ENCODE measurements at places on chromosomes 3 and 15. TPM values are rescaled to one million over a fixed set of nuclear protein-coding genes. Genes with fewer than 3 reads are reported as not detected.

SLC25A36 gene
- total RNA-seq = 148 TPM

SENP8 gene
- total RNA-seq = 3.4 TPM

LINGO1 gene
- total RNA-seq = 0.11 TPM

ASB7 gene
- 14.9 TPM for total RNA-seq

C15orf39 gene
- total RNA-seq = 6.1 TPM

ARF4 gene
- total RNA-seq = 278 TPM

NR2F2 gene
- total RNA-seq = 1.7 TPM

LMAN1L gene
- not detected for total RNA-seq

SPINK8 gene
- not detected for total RNA-seq

GOLGA8Q gene
- 2.4 TPM for total RNA-seq

DUOX1 gene
- total RNA-seq = 0.13 TPM

MELTF gene
- 53.1 TPM for total RNA-seq

CPEB1 gene
- 36.4 TPM for total RNA-seq

VIPR1 gene
- total RNA-seq = not detected

NSMCE3 gene
- 10.4 TPM for total RNA-seq

CTXN2 gene
- not detected for total RNA-seq

GOLIM4 gene
- total RNA-seq = 59.2 TPM

ZDHHC3 gene
- total RNA-seq = 72.1 TPM

MYO5C gene
- 1.2 TPM for total RNA-seq

DNAH12 gene
- 0.13 TPM for total RNA-seq

CHRD gene
- total RNA-seq = 1.7 TPM

RNU5B-1 gene
- not detected for total RNA-seq

ZCWPW2 gene
- 0.91 TPM for total RNA-seq

PRR20G gene
- total RNA-seq = not detected

SEMA3F gene
- total RNA-seq = 14.2 TPM

MORC1 gene
- not detected for total RNA-seq

RUBCN gene
- total RNA-seq = 19.2 TPM

AQP9 gene
- 0.52 TPM for total RNA-seq
